ENCODE measurements at places on chromosomes 5 and 9.

GRCh38 chr5:132749506-132749905, 2.3 kb downstream of the CCNI2 start:
- no peak for DNase-seq

GRCh38 chr5:27682600-27682999, 644.2 kb upstream of the CDH9 start:
- no peak for DNase-seq

GRCh38 chr9:2208465-2208864, 193.3 kb downstream of the SMARCA2 start:
- DNase-seq, result no peak

- DNase-seq, result no peak
These were observed 1086.5 kb downstream of the NR2F1-AS1 start for GRCh38 chr5:92494508-92494907.

- no peak for DNase-seq
These were observed 94.2 kb downstream of the PPIC start for GRCh38 chr5:122942164-122942914.

- DNase-seq, result no peak
These were observed 243.0 kb downstream of the PSAT1 start for GRCh38 chr9:78539904-78540303.

GRCh38 chr9:12060811-12061210, 632.4 kb upstream of the TYRP1 start:
- no peak for DNase-seq

- no peak for DNase-seq
These were observed 101.8 kb downstream of the ESM1 start for GRCh38 chr5:54883374-54884194.

- no peak for DNase-seq
These were observed 5.8 kb downstream of the ANXA6 start for GRCh38 chr5:151151793-151152192.

DNA sequence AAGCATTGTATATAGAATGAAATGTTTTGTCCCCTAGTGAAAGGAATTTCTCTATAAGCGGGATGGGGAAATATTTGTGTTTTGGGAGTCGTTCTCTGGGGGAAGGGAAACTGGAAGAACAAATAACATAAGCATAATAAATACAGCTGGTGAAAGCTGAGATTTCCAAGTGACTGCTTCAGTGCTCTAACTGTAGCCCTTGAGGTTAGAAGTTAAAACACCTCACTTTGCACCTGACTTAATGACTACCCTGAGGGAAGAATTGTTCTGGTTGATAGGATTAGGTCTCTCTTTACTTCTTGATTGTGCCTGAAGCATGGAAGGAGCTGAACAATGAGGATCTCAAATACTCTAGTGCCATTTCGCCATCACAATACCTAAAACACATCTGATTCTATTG, 307.4 kb downstream of the MAN2A1 start:
- no peak for DNase-seq

GRCh38 chr5:151721087-151721646, 34.5 kb upstream of the SPARC start:
- DNase-seq, result no peak

DNA sequence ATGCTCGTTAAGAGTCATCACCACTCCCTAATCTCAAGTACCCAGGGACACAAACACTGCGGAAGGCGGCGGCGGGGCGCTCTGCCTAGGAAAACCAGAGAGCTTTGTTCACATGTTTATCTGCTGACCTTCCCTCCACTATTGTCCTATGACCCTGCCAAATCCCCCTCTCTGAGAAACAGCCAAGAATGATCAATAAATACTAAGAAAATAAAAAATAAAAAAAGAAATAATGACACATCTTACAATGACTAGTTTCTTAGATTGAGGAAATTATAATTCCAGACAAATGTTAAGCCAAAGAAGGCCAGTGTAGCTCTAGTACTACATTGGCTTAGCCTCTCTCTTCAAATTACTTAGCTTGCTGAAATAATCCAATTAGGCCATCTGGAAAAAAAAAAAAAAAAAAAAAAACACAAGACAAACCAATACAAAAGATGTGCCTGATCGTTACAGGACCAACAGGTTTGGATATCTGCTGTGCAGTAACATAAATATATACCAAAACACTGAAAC, 58.0 kb downstream of the ANXA2R start:
- DNase-seq, result no peak

GRCh38 chr5:62509806-62510205, 68.8 kb upstream of the LRRC70 start:
- no peak for DNase-seq

DNA sequence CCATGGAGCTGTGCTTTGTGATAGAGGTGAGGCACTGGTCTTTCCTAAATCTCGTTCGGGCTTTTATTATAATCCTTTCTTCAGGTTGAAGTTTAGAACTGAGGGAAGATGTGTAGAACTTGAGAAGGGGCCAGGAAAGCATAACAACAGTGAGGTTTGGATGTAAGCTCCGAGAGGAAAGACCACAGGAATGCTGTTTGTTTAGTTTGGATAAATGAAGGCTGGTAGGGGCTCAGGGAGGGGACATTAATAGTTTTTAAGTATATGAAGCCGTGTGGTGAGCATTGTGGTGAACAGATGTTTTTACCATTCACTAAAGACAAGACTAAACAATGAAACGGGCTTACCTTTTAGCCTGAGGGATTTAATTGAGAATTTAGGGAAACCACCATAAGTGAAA, 130.8 kb downstream of the ARHGAP26 start:
- no peak for DNase-seq

- DNase-seq, result no peak
These were observed 4.8 kb downstream of the DNAH5 start for GRCh38 chr5:13939638-13940037.

DNA sequence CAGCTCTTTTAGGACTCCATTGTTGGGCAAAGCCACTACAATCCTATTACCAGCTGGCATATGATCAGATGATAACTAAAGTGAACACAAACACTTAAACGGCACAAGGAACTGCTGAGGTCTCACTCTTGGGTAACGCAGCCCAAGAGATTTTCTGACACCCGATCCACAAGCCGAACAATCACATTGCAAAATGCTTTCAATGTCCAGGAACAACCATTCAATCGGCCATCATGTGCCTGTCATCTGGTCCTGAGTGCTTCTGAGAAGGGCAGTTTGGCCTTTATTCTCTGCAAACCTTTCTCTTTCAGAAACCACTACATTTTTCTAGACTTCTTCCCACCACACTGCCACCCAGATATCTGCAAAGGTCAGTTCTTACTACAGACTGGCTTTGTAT, 283.1 kb downstream of the GLIS3 start:
- no peak for DNase-seq

DNA sequence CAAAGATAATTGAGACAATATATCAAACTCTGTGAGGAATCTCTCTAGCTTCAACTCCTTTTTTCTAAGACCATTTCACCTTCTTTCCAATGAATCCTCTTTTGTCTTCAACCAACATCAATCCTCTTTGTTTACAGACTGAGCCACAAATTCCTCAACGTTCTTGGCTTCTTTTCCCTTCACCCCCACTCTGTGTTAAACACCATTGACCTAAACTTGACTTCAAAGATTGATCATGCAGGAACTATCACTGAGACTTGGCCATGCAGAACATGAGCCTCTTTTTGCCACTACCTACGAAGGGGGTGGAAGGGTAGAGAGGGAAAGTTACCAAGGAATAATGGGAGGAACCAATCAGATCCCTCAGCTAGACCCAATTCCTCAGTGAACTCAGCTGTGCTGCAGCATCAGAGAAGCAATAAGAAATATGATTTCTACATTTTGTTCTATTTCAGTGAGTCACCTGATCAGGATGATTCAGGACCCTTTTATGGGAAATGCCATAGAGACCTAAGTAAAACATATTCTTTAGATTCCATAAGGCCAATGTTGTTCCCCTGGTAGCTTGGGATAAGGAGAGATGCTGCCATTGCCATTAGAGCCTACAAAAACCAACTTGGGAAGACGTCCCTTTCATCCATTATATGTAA, 187.7 kb upstream of the RGMB start:
- no peak for DNase-seq

DNA sequence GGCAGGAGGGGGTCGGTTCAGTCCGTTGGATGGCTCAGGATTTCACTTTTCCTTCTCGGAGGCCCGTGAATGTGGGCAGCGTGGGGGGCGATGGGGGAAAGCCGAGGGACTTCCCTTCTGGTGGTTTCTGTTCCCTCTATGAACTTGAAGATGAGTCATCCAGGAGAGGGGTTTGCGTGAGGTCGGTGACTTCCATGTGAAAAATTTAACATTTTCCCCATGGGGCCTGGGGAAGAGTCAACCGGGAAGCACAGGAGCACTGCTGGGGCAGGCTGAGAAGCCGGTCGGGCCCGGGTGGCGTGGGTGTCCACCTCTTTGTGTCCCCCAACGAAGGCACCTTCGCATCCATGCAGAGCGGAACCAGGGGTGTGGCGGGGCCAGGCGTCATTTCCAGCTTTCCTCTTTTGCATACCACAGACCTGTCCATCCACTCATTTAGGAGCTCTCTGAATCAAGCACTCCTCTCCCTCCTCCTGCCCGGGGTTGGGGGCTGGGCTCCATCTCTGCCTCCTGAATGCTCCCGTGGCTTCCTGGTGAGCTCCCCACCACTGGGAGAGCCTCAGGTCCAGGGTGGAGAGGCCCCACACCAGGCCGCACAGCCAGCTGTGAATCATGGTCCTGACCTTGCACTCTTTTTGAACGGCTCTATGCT, 68.4 kb downstream of the ANKRD33B start:
- no peak for DNase-seq

DNA sequence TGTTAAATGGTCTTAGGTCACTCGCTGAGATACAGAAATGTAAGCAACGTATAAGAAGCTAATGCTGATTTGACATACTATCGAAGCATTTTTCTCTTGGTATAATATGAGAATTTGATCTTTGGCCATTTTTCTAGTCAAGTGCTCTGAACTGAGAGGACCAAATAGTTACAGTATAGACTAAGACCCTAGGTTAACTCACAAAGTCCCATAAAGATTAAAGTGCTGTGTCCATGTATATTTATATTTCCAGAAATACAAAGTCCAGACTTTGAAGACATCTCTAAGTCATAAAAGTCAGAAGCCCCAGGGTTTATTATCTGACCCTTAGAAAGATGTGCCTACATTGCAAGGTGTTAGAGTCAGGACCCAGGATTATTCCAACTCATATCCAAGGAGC, 752.4 kb upstream of the COX7C start:
- DNase-seq, result no peak

GRCh38 chr5:109611061-109611460, 78.7 kb upstream of the MAN2A1 start:
- DNase-seq, result no peak

- no peak for DNase-seq
These were observed 4.7 kb upstream of the LCN2 start for GRCh38 chr9:128144239-128145181.

DNA sequence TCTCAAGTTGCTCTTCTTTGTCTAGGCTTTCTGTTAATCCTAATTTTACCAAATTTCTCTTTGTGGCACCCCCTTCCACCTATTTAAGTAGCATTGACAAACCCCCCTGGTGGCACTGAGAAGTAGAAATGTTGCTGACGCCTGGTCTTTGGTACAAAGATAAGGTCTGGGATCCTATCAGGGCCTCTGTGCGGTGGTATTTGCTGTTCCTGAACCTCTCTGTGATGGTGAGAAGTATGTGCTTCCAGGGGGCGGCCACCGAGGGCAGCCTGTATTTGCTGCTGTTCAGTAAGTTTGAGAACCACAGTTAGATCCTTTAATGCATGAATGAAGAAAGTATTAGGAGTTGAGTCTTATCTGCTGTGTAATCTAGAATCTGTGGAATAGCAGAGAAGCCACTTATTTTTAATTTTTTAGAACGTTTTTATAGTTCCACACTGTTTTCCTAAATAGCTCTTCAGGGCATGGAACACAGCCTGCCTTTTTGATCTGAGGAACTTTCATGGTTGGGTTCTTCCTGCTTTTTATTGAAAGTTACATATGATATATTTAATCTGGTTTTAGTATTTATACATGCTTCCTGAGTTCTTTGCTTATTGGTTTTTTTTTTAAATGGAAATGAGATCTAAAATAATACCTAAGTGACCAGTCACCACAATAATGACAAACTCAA, 124.2 kb downstream of the TRIO start:
- DNase-seq, result no peak

- no peak for DNase-seq
These were observed 2.0 kb downstream of the ADAMTSL2 start for GRCh38 chr9:133536536-133536935.

DNA sequence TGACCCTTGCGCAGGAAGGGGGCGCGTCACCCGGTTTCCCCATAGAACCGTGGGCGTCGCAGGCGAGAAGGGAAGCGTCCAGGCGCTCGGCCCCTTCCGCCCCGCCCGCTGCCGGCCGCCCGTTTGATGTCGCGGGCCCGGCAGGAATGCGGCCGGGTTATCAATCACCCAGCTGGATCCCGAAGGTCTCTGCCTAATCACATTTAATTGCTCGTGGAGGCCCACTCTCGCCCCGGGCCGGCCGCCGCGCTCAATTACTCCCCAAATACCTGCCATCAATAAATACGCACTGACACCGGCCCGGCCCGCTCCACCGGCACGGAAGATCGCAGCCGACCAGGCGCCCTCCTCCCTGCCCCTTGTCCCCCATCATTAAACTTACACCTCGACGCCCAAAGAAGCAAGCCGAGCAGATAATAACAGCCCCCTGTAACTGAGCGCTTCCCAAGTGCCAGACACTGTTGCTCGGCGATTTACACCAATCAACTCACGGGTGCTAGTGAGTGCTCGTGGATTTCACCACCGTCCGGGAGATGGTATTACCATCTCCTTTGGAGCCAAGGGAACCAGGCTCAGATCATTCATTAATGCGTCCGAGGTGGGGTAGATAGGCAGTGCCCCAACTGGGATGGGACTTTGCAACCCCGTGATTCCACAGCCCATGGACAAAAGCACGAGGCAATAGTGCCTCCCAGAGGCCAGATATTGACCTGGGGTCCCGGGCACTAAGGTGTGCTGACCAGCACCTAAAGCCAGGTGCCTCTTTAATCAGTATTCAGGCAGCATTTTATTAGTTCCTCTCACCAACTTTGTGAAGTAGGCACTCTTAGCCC, 11.3 kb downstream of the MSX2 start:
- no peak for DNase-seq

DNA sequence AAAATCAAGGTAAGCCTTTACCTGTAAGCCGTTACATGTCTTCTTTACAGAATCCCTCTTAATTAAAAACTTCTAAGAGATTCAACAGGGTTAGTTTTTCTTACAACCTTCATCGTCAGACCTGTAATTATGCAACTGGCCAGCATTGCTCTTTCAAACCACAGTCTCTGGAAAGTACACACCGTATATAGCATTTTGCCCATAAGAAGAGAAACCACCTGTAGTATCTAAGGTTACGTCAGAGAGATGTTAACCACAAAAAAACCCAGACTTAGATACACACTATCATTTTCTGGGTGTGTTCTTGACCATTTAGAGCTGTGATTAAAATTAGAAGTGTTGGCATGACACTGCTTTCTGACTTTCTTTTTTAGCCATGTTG, 140.0 kb downstream of the MUSK start:
- DNase-seq, result no peak

- DNase-seq, result no peak
These were observed 45.8 kb downstream of the PCDHGC5 start for GRCh38 chr5:141534492-141535213.
